Right cardiac atrium (tissue), 5 donors: ENCODE measurements at places on chromosomes 12 and 14. TPM values are rescaled to one million over a fixed set of nuclear protein-coding genes. Genes with fewer than 3 reads are reported as not detected.

SLC6A15 gene
- total RNA-seq = not detected

PGF gene
- total RNA-seq = 4.1 TPM

SSTR1 gene
- total RNA-seq = 0.70 TPM

DNA sequence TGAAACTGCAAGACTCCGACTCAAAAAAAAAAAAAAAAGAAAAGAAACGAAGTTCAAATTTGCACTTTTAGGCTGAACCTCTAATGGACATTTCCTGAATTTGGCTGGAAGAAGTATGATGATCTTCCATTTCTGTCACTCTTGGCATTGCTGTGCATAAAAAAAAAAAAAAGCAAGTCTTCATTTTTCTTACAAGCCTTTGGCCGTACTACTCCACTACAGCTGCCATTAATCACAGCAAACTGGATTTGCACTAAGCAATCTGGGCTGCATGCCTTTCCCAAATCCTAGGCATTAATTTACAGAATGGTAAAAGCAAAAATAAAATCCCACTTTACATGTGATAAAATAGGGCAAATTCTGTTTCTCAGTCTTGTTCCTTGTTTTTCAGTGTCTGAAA lies 7.1 kb downstream of the CSRP2 start:
- DNase-seq = no peak

NYNRIN gene
- total RNA-seq = 12.0 TPM

OR6C70 gene
- not detected for total RNA-seq

GZMB gene
- 0.71 TPM for total RNA-seq
